ENCODE measurements at places on chromosomes 2 and 18.
A peak's percentile ranks its signal among the peaks of the same experiment; 100 is the strongest.

DNA sequence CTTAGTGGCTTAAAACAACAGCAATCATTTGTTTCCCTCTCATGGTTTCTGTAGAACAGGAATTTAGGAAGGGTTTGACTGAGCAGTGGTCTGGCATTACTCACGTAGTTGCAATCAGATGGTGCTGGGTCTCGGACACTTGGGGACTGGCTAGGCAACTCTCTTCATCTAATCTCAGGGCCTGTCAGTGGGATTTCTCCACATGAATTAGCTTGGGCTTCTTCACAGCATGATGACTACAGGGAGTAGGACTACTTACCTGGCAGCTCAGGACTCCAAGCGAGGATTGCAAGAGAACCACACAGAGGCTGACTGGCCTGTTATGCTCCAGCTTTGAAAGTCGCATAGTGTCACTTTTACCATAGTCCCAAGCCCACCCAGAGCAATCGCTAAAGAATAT is 125.1 kb downstream of the TTC27 start:
- DNase-seq: no peak

DNA sequence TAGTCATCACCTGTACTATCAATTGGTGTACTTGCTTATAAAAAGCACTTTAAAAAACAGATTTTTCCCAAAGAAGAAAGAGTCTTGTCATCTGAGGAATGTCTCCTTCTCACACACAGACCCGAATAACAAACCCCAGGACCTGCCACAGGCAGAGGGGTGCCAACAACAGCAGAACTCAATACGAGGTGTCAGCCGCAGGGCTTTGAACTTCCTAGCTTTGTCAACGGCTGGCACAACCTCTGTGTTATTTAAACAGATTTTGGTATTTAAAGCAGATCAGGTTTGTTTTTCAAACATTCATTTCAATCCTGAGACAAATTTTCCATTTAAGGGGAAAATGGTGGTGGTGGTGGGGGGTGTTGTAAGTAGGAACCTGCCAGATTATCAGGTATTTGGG is 138.4 kb upstream of the RIOK3 start:
- DNase-seq: no peak

- DNase-seq: peak; percentile 25
Measured at GRCh38 chr18:56627991-56628390, 10.4 kb downstream of the TXNL1 start.

DNA sequence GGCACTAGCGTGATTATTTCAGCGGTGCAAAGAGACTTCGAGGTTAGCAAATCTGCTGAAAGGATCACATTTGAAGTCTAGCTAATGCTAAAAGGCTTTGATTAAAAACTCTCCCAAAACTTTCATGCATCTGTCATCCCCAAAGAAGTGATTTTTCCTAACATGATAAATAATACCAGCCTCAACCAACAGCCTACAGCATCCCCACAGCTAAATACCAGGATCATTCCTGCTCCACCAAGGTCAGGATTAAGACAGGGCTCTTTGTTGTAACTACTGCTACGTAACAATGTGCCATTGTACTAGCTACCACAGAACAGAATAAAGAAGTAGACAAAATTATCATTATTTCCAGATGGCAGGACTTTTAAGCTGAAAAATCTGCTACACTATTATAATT is 1.6 kb downstream of the OR6B3 start:
- no peak for DNase-seq

DNA sequence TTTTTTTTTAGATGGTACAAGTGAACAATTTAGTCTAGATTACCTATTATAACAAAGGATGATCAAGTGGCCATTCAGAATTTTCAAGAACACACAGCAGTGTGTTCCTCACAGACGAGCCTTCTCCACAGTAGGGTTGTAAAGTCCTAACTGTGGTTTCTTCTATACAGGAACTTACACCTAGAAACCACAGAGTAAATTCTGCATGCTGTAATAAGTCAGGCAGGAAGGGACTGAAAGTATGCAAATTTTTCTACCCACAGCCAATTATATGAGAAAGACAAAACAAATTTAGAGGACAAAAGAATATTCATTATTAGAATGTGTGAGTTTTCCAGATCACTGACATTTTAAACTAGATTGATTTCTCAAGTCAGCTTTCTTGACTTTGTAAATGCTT is 99.5 kb downstream of the RBMS1 start:
- peak; percentile 46 for DNase-seq

DNA sequence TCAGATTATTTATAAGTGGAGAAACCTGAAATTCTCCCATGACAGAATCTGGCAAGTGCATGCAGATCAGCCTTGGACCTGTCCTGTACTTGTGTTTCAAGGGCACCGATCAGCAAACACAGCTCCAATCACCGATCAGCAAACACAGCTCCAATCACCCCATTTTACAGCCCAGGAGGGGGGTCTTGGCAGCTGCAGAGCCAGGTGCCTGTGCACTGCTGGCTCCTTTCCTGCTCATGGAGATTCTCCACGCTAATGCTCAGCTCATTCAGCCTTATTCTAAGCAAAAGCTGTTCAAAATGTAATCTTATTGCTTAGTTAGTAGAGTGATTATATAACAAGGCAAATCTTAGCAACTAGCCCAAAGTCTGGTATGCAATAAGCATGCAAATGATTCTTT is 623.1 kb upstream of the HS6ST1 start:
- no peak for DNase-seq

DNA sequence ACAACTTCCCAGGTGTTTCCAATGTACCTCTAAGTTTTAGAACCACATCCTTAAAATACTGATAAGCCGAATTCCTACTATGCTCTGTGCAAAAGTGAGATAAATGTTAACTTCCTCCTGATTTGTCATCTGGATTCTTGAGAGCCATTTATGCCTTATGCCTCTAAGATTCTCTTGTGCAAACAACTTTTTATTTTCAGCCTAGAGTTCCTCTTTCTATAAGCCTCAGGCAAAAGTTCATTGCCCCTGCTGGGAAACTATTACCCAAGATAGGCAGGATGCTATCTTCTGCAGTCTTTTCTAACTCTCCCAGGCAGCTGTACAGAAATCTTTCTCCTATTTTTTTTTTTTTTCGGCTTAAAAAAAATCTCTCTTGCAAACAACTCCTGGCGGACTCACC is 216.1 kb downstream of the KCNJ3 start:
- DNase-seq: no peak

- DNase-seq: no peak
Measured at GRCh38 chr2:148928395-148928794, 53.4 kb downstream of the KIF5C start.

Measured in EH (cell line).